Stomach (tissue), 19 donors: ENCODE measurements at places on chromosomes 7 and 10. TPM values are rescaled to one million over a fixed set of nuclear protein-coding genes. Genes with fewer than 3 reads are reported as not detected.

- DNase-seq: no peak
Observed at GRCh38 chr7:17411922-17412321, 113.5 kb downstream of the AHR start.

- DNase-seq: no peak
Observed at GRCh38 chr10:28684986-28685580, 7.8 kb downstream of the BAMBI start.

DNA sequence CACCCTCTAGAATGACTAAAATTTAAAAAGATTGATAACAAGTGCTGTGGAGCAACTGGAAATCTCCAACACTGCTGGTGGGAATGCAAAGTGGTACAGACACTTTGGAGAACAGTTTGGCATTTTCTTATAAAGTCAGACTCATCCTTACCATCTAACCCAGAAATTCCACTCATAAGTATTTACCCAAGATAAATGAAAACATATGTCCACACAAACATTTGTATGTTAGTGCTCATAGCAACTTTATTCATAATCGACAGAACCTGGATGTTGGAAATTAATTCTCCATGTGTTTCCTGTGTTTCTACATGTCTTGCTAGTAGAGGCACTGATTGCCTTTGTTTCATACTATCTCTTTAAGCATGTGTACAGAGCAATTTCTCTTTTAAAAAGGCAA is 282.4 kb downstream of the AHR start:
- no peak for DNase-seq

Gene ZNF716
- not detected for polyA plus RNA-seq

GRCh38 chr7:150831851-150832250 is 20.5 kb upstream of the AOC1 start:
- DNase-seq: peak; percentile 37

GRCh38 chr10:43128331-43128730 is 9.9 kb upstream of the CSGALNACT2 start:
- no peak for DNase-seq

GRCh38 chr7:112144284-112145059 is 61.7 kb downstream of the DOCK4 start:
- DNase-seq: no peak

Gene CYTH3
- 11.1 TPM for polyA plus RNA-seq

DNA sequence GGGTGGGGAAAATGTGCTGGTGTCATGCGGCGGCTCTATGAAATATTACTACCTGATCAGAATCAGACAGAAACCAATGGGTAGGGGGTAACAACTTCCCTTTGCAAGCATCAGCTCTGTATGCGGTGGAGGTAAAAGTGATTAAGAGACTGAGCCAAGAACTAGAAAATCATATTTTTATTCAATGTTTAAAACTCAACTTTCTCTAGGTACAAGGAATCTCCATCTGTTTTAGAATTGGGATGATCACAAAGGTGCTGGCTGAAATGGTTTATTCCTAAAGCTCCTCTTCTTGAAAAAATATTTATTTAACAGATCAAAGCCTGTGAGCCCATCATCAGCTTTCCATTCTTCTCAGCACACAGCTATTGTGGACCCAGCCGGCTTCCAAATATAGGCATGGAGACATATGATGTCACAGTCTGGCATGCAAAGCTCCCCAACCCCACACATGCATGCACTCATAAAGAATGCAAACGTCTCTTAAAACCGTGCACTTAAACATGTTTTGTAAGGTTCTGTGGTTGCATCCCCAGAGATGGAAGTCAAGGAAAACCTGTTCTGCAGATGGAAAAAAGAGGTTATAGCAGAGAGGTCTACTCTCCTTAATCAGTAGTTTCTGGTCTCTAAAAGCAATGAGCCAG is 126.0 kb downstream of the SKIDA1 start:
- no peak for DNase-seq

Gene VPS41
- polyA plus RNA-seq: 9.1 TPM

Gene LIPM
- polyA plus RNA-seq: not detected

DNA sequence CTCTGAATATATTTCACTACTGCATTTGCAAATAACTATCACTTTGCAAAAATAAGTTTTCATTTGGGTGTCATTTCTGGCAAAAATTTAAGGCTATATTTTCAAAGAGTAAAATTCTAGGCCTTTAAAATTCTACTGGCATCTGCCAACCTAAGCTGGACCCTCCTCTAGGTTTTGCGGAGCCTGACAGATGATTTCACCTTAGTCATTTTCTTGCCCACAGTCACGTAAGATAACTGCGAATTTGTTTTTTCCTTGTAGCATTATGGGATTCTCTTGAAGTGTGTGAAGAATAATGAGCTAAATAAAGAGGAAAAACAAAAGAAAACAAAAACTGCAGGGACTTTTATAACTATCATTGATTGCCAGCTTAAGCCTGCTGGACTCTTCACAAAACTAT is 7.8 kb downstream of the MEOX2 start:
- no peak for DNase-seq

- peak; percentile 67 for DNase-seq
Observed at GRCh38 chr10:49138361-49138891, 4.6 kb upstream of the FAM170B start.

- peak; percentile 43 for DNase-seq
Observed at GRCh38 chr7:152674860-152675758, 832 bp downstream of the XRCC2 start.

DNA sequence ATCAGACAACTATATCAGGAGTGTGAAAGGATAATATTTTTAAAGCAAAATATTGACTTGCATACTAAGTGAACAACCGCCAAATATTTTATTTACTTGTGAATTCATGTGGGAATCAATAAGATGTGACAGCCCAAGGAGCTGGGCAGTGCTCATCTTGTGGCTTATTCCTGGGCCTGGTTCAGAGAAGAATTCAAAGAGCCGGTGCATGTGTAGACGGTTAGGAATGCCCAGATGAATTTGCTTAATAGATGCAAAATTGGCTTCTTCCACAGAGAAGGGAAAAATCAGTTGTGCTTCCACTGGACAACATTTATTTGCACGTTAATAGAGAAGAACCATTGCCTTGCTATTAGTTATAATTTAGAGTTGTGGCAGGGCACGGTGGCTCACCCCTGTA is 4.4 kb downstream of the MYL7 start:
- no peak for DNase-seq

DNA sequence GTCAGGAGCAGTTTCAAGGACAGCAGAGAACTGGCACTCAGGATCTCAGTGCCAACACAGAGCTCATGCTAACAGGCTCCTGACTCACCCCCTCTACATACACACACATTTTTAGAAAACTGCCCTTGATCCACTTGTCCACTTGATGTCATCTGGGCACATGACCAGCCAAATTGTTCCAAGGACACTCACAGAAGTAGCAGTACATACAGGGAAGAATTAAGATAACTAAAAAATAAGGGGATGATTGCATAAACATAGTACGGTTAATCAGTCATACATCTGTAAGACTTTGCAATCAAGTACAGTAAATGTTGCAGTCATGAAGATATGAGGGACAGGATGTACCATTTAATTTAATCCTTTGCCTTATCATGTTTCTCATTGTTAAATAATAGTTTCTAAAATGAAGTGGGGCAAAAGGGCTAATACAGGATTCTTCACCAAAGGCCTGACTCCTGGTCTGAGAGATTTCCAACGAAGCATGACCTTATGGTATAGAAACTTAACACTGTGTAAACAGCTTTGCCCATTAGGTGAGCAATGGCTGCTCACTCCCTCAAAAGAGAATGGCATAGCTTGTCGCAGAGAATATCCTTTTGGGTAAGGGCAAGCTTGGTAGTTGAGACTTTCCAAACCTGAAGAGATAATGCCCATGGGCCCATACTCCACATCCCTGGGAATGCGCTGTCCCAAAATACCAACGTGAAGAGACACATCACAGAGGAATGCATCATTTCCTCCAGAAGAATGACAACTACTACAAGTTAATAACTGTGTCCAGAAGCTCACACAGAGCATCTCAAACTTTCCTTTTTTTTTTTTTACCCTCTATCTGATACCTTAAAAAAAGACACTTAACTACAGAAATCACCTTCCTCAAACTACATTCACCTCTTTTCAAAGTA is 94.1 kb downstream of the ARMH3 start:
- no peak for DNase-seq

GRCh38 chr7:1103009-1103788 is 15.3 kb downstream of the GPER1 start:
- DNase-seq: peak; percentile 77

GRCh38 chr7:2522780-2523433 is 3.3 kb downstream of the LFNG start:
- DNase-seq: no peak

- peak; percentile 44 for DNase-seq
Observed at GRCh38 chr10:22550732-22551131, 163.6 kb downstream of the PIP4K2A start.

GRCh38 chr10:74103560-74104258 is 46.9 kb downstream of the AP3M1 start:
- peak; percentile 20 for DNase-seq

DNA sequence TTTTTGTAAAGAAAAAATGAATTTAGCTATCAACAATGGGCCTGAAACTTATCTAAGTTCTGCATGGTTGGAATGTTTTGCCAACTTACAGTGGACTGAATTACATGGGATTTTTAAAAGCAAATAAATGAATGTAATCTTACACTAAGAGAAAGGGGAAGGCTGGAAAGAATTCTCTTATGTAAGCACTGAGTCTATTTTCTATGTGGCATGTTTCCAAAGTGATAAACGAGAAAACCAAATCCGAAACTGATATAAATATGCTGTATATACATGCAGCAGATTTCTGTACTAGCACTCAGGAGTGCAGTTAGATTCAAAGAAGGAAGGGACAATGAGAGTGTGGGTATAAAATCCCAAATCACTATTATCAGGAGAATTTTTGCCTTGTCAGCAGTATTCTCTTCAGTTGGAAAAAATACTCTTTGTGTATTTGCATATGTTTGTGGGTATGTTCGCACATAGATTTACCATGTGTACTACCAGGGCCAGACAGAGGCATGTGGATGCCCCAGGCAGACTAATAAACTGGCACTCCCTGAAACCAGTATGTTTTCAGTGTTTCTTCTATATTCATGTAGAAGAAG is 334.3 kb upstream of the SEMA3D start:
- peak; percentile 67 for DNase-seq

Gene GDF10
- polyA plus RNA-seq: not detected
